ENCODE measurements at places on chromosomes 5 and 9.

DNA sequence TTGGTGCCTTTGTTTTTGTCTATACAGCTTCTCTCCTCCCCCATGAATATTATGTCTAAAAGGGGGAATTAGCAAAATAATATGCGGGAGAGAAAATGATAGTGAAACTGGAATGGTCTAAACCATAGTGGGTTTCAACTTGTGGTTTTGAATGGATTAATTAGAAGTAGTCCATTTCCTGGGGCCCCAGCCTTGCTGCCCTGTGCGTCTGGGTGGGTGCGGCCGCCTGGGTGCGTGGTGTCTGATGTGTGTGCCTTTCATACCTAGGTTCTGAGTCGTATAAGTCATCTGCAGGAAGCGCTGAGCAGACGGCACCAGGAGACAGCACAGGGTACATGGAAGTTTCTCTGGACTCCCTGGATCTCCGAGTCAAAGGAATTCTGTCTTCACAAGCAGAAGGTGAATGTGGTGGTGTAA lies 120.0 kb upstream of the CACNA1B start:
- no peak for DNase-seq

DNA sequence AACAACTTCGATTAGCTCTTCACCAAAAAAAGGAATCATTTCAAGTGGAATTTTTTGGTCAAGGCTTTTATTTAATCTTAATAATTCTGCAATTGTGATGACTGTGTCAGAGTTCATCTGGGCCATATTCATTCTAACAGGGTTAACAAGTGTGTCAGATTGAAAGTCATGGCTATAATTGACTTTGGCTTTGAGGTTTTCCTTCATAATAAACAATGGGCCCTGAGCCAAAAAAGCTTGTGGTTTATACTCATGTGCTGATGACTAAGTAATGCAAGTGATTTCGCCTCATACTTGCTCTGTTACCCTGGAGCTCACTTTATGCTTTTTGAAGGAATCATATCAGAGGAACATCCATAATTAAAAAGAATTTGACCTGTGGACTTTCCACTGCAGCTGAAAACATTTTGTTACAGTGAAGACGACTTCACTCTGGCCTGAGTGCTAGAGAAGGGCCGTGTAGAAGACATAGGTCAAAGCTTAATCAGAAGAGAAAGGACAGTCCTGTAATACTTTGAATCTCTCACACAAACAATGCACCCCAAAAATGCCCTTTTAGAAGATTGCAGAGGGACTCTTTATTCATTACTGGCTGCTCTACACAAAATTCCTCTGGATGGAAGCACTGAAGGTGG lies 101.7 kb downstream of the GDNF start:
- DNase-seq = peak; percentile 91

DNA sequence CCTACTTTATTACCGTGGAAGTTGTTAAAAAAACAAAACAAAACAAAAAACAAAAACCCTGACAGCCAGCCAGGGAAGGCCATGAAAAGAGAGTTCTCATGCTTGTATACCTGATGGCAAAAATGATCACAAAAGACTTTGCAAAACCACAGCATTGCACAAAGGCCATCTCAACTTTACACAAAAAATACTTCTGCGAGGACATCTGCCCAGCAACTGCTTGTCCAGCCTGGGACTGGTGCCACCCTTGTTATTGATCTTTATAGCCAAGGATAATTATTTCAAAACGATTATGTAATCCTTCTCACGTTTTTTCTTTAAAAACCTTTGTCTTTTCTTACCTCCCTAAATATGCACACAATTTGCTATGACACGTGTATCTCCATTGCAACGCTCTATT lies 42.2 kb upstream of the SLC28A3 start:
- DNase-seq = no peak

DNA sequence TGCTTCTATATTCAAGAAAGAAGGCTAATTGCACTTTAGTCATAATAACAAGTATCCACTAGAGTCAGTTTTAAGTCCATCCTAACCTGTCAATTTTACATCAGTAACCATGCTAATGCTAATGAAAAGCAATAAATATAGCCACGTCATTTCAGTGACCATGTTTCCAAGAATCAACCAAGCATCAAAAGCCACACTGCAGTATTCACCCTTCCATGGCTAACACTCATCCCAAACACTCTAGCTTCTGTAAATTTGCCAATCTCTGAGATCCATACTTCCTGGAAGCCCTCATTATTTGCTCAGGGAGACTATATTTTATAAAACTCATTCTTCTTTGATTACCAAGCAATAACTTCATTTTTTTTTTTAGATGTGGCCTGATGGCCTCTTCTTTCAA lies 712.0 kb downstream of the CETN3 start:
- DNase-seq = no peak

DNA sequence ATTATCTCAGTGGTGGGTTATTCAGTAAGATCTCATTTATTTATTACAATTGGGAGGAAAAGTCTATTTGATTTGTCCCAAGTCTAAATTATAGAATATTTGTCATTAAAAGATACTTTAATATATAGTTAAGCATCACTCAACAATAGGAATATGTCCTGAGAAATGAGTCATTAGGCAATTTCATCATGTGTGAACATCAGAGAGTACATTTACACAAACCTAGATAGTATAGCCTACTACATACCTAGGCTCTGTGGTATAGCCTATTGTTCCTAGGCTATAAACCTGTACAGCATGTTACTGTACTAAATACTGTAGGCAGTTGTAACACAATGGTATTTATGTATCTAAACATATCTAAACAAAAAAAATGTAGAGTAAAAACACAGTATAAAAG lies 135.0 kb upstream of the RASA1 start:
- DNase-seq = no peak

DNA sequence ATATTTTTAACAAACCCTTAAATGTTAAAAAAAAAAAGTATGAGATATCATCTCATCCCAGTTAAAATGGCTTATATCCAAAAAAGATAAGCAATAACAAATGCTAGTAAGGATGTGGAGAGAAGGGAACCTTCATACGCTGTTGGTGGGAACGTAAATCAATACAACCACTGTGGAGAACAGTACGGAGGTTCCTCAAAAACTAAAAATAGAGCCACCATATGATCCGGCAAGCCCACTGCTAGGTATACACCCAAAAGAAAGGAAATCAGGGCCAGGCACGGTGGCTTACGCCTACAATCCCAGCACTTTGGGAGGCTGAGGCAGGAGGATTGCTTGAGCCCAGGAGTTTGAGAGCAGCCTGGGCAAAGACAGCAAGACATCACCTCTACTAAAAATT lies 3.0 kb downstream of the MTMR12 start:
- DNase-seq = no peak

- no peak for DNase-seq
These were observed 88.8 kb downstream of the ANXA2R start for GRCh38 chr5:42951293-42951840.

- no peak for DNase-seq
These were observed 122.2 kb upstream of the GNA14 start for GRCh38 chr9:77770340-77770739.

DNA sequence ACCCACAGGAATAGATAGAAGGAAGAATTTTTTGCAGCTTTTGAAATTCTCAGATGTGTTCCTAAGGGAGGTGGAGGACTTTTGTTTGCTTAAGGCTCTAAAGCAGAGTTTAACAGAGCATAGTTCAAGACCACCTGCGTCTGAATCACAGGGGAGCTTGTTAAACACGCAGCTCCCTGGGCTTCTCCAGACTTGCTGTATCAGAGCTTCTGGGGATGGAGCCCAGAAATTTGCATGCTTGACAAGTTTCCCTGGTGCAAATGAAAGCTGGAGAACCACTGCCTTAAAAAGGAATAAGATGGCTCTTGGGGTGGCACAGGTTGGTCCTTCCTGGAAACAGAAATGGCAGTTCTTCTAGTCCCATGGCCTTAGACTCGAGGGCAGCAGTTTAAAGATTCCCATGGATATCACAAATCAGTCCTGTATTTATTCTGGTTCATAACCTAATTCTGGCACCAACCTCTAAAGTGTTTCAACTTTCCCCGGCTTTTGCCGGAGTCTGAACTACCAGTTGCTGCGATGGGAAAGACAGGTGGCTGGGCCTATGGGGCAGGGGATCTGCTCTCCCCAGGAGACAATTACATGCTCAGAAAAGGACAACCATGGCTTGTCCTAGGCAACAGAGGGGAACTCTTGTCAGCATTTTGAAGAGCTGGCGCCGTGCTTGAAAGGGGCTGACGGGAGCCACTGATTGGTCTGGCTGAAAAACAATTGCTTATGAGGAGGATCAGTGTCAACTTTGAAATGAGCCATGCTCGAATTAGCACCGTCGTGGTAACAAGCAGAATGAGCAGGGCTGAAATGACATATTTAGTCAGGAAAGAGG lies 599.6 kb downstream of the CCDC171 start:
- DNase-seq = no peak

- DNase-seq = no peak
These were observed 13.4 kb upstream of the TSLP start for GRCh38 chr5:111058064-111058463.

DNA sequence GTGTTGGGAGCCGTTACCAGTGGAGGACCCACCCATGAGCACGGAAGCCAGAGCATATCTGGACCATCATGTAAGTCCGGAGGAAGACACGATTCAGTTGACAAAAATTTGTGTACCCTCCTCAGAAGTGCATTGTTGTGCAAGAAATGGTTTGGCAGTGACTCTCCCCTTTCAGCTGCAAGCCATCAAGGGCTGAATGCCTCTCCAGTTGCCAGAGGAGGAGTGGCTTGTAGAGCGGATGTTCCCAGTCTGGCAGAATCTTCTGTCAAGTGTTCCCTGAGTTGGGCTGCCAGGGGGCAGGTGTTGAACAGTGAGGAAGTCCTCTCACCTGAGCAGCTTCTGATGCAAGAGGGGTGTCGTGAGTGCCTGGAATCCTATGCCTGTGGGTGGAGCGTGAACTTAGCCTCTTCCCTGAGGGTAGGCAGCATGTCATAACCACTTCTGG lies 27.6 kb upstream of the CDKN2AIPNL start:
- DNase-seq = no peak

GRCh38 chr5:75048457-75048953 lies 3.9 kb downstream of the GCNT4 start:
- no peak for DNase-seq

GRCh38 chr9:126705767-126706697 lies 92.3 kb downstream of the LMX1B start:
- DNase-seq = no peak

DNA sequence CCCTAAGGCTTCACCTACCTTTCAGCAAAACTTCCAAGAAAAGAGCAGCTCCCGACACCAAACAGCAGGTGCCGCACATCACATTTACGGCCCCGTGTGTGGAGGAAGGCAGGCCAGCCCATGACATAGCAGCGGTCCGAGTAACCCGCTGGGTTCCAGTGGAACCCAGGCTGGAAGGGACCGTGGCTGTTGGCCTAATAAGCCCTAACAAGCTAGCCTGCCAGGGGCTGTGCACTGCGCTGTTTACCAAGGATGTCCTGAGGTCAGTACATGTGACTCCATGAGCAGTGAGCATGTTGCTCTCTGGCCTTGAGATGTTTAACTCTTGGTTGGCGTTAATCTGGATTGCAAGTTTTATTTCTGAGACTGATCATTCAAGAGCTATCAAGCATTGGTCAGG lies 131.5 kb downstream of the FSTL4 start:
- DNase-seq = no peak

GRCh38 chr5:1704676-1705075 lies 95.0 kb downstream of the MRPL36 start:
- DNase-seq = no peak

- DNase-seq = no peak
These were observed 28.3 kb upstream of the TGFBR1 start for GRCh38 chr9:99076483-99077171.

DNA sequence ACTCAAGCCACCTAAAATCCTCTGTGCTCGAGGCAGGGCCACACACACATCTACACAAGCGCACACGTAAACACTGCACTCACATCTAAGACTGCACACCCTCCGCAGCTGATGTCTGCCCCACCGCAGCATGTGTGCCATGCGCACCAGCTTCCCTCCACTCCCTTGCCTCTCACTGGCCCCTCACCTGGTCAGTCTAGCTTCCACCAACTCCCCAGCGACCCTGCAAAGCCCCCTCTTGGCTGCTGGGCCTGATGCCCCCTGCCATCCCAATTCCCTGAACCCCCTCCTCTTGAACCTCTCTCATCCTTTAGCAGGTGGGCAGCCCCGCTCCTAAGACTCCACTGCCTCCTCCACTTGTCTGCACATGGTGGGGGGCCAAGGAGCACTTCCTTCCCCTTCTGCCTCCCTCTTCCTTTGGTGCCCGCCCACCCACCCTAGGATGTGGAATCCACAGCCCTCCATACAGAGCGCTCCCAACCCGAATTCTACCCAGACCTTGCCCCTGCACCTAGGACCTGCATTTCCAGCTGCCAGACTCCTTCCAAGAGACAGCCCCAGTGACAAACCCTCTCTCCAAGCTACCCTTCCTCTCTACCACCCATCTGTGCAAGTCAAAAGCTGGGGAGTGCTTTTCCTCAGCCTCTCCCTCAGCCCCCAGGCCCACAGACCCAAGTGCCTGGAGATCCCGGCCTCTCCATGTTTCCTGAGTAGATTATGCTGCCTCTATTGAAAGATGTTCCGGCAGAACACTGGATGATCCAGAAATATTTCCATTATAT lies 23.9 kb downstream of the ADAMTS2 start:
- no peak for DNase-seq

- DNase-seq = no peak
These were observed 8.7 kb downstream of the SHROOM1 start for GRCh38 chr5:132821791-132822190.

DNA sequence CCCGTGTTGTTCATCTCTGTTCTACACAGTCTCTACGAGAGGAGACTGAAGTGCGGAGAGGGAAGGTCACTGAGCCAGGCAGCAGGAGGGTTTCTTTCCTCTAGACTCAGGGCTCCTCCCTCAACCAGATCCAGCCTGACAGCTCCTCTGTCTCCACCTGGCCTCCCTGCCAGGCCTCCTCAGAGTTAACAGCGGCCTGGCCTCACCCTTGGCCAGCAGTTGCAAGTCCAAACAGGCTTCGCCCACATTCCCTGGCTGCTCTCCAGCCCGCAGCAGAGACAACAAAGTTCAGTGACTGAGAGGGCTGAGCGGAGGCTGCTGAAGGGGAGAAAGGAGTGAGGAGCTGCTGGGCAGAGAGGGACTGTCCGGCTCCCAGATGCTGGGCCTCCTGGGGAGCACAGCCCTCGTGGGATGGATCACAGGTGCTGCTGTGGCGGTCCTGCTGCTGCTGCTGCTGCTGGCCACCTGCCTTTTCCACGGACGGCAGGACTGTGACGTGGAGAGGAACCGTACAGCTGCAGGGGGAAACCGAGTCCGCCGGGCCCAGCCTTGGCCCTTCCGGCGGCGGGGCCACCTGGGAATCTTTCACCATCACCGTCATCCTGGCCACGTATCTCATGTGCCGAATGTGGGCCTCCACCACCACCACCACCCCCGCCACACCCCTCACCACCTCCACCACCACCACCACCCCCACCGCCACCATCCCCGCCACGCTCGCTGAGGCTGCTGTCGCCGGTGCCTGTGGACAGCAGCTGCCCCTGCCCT lies at the start of gene HRCT1:
Gene HRCT1, plus strand, starts transcription at position 291 of the 768 bp plus-strand sequence. Its CDS starts 86 bp downstream, at position 377.
- DNase-seq = no peak

- DNase-seq = no peak
These were observed 479.5 kb upstream of the SEMA6A start for GRCh38 chr5:117054141-117054540.

Measured in Panc1 (cell line).